Ovary (tissue), 10 donors: ENCODE measurements at places on chromosomes 2 and 18. TPM values are rescaled to one million over a fixed set of nuclear protein-coding genes. Genes with fewer than 3 reads are reported as not detected.

DNA sequence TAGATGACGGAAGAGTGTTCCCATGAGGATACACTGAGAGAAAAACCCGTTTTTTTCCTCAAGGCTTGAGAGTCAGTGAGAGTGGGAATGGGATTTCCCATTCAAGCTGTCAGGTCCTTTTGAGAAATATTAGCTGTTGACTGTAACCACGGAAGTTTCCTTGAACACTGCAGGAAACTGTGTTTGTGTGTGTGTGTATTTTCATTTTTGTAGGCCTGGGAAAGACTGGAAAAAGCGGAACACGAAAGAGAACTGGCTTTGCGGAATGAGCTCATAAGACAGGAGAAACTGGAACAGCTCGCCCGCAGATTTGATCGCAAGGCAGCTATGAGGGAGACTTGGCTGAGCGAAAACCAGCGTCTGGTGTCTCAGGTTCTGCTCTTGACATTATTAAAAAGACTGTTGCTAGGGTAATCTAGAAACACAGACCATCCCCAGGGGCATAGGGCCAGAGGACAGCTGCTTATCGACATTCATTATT is 98.8 kb upstream of the EML6 start:
- no peak for DNase-seq

GRCh38 chr2:151518802-151519201 is 109.1 kb downstream of the RIF1 start:
- DNase-seq: no peak

The TMEM18 gene
- 48.5 TPM for total RNA-seq

The C2orf66 gene
- 0.20 TPM for total RNA-seq

DNA sequence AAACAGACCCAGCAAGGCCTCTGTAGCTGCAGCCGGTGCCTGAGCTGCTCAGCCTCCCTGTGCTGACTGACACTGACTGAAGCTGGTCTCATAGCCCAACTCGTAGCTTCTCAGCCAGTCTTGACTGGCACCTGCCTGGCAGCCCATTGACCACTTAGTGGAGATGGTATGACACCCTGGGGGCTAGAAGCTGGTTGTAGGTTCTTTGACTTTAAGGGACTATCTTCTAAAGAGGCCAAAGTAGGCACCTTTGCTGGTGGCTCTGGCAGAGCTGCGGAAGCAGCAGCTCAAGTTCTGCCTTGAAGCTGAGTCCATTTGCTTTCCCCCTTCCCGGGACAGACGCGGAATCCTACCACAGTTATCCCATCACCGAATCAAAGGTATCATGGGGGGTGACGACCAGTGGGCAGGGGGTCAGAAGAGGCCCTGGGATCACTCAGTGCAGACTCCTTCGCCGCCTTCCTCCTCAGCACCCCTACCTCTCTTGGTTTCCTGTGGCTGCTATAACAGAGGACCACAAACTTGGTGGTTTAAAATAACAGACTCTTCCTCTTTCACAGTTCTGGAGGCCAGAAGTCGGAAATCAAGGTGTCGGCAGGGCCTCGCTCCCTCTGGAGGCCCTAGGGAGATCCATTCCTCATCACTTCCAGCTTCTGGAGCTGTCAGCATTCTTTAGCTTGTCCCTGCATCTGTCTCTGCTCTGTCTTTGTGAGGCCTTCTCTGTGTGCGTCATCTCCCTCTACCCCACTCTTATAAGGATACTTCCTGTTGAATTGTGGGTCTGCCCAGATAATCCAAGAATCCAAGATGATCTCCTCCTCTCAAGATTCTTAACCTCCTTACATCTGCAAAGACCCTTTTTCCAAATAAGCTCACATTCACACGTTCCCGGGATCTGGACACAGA is 13.7 kb upstream of the FOSL2 start:
- no peak for DNase-seq

DNA sequence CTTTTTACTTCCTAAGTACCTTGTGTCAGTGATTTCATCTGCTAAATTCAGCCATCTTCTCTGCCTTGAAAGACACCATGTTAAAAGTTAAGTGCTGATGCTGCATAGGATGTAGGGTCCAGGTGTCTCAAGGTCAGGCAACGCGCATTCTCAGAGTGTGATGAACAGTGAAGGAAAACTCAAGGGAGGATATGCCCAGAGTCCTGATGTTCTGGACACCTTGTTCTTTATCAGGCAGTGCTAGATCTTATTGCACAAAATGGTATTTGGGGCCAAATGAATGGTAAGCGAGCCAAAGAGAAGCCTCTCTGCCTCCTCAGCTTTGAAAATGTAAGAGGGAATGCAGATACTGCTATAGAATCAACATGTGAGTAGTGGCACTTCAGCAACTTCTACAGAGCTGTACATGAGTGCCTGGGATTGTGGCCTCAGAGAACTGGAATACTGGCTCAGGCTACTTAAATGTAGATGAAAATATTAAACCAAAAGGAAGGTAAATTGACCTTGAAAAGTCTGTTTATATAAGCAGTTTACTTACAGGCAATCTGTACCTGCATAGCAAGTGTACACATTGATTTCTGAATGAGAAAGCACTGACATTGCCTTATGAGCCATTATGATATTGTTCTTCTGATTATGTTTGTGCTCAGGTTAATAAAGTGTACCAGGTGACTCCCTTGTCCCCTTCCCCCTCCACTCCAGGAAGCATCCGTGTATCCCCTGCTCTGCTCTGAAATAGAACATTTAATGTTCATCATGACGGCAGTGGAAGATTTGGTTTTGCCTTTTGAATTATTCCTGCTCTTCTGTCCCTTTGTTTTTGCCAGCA is 86.7 kb upstream of the RANBP2 start:
- DNase-seq: no peak

GRCh38 chr2:144500563-144500962 is 19.4 kb downstream of the ZEB2 start:
- no peak for DNase-seq

- DNase-seq: peak; percentile 92
Observed at GRCh38 chr2:205682239-205682970, at the start of gene NRP2. TSS of gene NRP2 (plus strand) at chr2:205682501. CDS start at chr2:205683291, 790 bp downstream.

- DNase-seq: peak; percentile 89
Observed at GRCh38 chr18:35267161-35267651, 22.8 kb downstream of the ZSCAN30 start.

The ITGA6 gene
- 19.0 TPM for total RNA-seq

- no peak for DNase-seq
Observed at GRCh38 chr2:79833235-79833878, 320.5 kb downstream of the CTNNA2 start.

The TMEM37 gene
- 11.6 TPM for total RNA-seq

- no peak for DNase-seq
Observed at GRCh38 chr2:134271758-134272157, 17.9 kb downstream of the MGAT5 start.

The CROCC2 gene
- 2.4 TPM for total RNA-seq

GRCh38 chr18:34115409-34116081 is 109.2 kb downstream of the NOL4 start:
- no peak for DNase-seq

- DNase-seq: peak; percentile 60
Observed at GRCh38 chr18:49725809-49726674, 87.3 kb downstream of the ACAA2 start.

DNA sequence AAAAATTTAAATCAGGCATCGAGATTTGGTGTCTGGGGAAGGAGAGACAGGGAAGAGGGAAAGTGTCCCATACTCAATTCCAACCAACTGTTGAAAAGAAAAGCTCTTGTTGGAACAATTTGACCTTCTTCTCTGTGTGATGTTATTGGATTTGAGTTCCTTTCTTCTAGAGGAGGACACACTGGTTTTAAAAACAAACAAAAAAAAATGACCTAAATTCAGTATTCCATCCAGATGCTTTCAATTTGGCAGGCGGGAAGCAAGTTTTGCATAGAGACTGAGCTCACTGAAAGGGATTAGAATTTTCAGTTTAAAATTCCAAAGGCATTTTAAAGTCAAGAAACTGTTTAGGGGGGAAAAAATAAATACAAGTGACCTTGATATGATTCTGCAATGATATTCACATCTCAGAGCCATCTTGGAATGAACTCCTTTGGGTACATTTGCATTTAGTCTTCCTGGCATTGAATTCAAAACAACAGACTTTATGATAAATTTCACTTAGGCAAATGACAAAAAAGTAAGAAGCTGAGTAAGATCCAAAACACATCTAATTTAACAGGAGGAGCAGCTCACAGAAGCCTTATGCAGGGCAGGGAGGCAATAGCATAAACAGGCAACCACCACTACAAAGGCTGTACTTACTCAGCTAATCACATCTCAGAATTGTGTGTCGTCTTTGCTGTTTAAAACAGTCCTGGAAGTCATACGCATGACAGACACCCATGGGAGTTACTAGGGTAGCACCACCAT is 126.8 kb downstream of the CDH20 start:
- DNase-seq: no peak

DNA sequence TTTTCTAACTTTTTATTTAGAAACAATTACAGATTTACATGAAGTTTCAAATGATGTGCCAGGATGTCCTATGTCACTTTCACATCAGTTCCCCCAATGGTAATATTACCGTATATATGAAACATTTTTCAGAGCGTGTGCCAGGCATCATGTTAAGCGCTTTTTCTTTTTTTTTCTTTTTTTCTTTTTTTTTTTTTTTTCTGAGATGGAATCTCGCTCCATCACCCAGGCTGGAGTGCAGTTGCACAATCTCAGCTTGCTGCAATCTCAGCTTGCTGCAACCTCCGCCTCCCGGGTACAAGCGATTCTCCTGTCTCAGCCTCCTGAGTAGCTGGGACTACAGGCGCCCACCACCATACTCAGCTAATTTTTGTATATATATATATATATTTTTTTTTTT is 5.6 kb upstream of the PPP4R1 start:
- DNase-seq: no peak

GRCh38 chr2:70747284-70747683 is 20.7 kb downstream of the ADD2 start:
- no peak for DNase-seq

The LOXHD1 gene
- 0.72 TPM for total RNA-seq

The SKOR2 gene
- total RNA-seq: not detected

- no peak for DNase-seq
Observed at GRCh38 chr2:165529130-165529529, 59.6 kb downstream of the CSRNP3 start.

DNA sequence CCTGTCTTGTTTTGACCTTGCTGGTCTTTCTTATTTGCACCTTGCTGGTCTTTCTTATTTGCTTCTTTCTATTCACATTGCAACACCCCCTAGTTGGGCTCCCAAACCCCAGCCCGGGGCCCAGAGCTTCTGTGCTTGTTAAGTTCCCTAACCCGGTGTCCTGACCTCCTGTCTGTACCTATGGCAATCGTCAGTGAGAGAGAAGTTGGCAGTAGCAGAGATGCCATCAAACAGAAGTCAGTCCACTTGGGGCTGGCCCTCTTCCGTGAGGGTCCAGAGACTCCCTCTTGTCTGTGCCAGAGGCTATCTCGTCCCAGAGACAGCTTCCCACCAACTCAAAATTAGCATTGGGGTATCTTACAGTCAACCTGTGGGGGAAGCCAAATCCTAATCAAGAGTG is 55.7 kb downstream of the DPYSL5 start:
- no peak for DNase-seq

The MALL gene
- total RNA-seq: 9.2 TPM

DNA sequence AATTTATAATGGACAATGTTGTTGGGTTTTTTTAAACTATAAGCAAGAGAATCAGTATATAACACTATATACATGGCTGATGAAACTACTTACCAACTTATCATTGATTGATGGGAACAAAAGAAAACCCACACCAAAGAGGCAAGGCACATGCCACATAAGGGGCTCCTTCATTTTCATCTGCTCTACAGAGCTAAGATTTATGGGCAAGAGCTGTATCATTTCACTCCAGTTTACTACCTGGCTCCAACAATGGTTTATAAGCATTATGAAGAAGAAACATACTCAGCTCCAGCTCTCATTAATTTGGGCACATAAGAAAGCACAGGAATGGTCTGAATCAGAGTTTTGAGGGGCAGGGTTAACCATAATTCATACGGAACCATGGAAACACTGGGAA is 283.3 kb downstream of the AGPS start:
- no peak for DNase-seq
